ENCODE measurements at places on chromosomes 2 and 18.
A peak's percentile ranks its signal among the peaks of the same experiment; 100 is the strongest.

- no peak for DNase-seq
Observed at GRCh38 chr18:3654442-3655253, 204.7 kb downstream of the TGIF1 start.

DNA sequence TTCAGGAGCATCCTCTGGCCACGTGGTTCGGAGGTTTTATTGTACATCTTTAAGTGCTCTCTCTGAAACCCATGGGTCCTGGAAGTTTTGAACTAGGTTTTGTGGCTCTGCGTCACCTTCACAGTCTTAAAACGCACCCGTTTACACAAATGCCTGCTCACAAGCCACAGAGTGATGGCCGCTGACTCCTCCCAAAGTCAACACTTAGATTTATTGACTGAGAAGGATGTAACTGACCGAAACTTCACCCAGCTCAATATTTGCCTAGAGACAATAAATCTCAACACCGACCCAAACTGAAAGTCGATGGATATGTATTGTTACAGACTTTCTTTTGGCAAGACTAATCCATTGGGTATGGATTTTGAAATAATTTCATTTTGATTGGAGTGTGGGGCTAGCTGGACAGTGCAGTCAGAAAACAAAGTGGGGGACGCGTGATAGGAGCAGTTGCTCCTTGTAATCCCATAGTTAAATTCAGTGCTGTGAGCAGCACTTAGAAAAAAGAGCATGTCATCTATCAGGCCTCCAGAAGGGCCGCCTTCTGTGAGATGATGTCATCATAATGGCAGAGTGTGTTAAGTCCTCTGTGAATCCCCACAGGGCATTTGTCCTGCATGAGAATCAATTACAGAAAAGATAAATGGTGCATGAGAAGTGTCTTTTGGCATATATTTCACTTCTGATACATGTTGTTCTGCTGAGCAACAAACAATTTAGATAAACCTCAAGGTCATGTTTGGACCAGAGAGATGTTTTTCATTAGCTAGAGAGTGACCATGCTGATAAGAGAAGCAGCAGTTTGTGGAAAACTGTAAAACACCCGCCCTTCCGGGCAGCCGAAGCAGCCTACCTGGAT, 183.7 kb downstream of the INO80D start:
- no peak for DNase-seq

- DNase-seq = no peak
Observed at GRCh38 chr2:88831071-88831791, 139.8 kb downstream of the RPIA start.

DNA sequence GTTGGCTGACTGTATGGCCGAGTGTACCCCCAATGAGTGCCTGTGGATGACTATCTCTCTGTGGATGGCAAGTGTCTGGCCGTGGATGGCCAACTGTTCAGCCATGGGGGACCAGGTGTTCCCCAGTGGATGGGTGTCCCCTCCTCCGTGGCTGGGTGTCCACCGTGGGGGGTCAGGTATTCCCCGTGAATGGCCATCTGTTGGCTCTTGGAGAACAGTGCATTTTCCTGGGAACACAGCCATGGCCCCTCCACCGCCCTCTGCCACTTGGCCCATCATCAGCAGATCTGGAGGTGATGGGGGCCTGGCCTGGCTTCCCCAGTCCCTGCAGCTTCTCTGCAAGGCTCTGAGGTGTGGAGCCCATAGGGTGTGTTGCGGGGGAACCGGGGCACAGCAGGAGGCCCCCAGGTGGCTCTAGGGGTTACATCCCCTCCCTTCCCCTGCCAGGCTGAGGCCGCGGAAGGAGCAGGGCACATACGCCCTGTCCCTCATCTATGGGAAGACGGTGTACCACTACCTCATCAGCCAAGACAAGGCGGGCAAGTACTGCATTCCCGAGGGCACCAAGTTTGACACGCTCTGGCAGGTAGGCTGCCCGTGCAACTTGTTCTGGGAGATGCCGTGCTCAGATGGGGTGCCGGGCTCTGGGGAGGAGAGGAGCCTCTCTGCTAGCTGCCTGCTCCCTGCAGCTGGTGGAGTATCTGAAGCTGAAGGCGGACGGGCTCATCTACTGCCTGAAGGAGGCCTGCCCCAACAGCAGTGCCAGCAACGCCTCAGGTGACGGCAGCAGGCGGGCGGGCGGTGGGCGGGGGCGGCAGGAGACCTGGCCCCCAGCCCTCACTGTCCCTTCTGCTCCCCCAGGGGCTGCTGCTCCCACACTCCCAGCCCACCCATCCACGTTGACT, 19.3 kb downstream of the ZAP70 start:
- no peak for DNase-seq

DNA sequence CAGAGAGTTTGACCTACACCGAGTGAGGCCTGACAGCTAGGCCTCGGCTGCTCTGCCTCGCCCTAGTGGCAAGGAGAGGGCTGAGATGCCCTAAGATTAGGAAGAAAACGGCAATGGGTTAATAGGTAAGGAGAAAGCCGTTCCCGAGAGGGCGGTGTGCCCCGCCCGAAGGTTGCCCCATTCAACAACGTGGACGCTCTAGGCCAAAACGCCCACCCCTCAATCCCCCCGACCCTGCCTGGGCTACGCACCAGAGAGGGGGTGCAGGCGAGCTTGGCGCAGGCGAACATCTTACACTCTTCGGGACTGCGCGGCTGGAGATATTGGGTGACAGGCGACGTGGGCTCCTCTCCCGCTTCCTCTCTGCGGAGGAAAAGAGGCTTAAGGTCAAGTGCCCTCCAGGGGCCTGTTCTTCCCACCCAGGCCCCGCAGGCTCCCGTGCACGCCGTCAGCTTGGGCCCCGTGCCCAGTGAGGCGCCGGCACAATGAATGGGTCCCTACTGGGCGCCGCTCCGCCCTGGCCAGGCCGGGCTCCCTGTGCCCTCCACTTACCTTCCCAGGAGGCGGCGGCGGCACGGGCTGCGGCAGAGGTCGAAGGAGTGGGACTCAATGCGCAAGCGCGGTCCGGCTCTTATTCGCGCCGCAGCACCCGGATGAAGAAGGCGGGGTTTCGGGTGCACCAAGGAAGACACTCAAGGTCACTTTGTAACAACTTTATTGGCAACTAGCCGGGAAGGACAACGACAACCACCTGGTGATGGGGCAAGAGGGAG, at the start of gene ATP5MC3:
ATP5MC3 (minus strand) TSS at position 607 of the 773 bp plus-strand sequence; CDS start at position 290, 317 bp downstream.
- DNase-seq = peak; percentile 93

- DNase-seq = peak; percentile 49
Observed at GRCh38 chr18:11553098-11553940, 56.1 kb upstream of the SLC35G4 start.

DNA sequence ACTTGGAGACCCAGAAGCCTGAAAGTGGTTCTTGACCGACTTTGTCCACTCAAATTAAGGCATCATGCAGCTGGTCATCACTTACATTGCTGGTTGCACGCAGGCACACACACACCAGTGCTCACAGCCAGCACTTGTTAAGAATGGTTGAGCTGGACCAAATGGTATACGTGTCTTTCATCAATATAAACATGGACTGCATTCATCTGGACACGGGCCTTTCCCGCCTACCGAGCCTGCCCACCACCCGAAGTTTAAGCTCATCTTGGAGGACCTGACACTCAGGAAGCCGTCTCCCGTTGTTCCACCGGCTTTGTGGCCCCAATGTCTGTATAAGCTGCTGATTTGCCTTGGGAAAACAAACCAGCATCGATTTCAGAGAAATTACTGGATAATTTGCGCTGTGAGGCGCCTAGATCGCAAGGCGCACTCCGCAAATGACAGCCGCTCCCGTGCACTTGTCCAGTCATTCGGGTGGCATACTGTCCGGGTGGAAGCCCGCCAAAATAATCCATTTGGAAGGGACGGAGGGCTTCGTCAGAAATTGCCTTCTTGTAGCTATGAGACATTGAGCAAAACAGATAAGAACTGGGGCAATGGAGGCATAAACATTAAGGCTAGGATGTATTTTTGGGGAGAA, 40.1 kb upstream of the AKAIN1 start:
- no peak for DNase-seq

DNA sequence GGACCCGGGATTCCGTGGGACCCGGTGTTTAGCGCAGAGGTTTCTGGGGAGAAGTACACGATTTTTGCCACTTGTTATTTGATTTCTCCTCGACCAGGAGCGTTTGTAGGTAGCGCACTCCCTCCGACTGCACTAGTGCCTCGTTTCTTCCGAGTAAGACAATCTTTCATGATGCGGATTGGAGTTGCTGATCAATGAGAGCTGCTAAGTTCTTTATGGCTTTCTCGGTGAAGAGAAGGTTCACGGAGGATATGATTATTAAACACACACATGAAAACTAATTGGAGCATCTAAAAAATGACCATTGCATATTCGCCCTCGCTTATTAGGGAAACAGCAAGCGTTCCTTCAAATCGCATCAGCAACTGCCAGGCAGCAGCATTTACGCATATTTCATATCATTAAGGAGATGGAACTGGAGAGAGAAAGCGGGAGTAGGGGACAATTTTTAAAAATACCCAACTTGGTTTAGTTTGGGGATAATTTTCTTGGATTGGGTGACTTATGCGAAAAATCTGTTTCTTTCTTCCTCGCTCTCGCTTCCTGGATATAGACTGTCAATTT, 616 bp downstream of the EML6 start:
- no peak for DNase-seq

DNA sequence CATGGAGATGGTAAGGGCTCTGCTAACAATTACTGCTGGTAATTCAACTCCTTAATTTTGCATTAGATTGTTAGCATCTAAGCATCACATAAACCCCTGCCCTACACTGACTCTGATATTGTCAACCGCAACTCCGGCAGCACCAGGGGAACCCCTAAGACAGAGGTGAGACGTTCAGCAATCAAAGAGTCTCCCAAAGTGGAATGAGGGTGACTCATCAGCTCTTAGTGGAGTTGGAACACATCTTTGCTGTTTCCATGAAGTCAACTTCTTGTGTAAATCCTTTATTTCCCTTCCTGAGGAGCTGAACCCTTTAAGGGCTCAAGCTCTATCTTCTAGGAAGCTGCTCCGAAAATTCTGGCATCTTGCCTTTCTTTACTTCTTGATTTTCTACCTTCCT, 52.1 kb downstream of the ABCG8 start:
- no peak for DNase-seq
